Activated CD4-positive, alpha-beta T cell treated with anti-CD3 and anti-CD28 coated beads for 1 hour (primary cell): ENCODE measurements at places on chromosomes 7 and 10.

GRCh38 chr7:111594602-111595001, 32.3 kb upstream of the IMMP2L start:
- DNase-seq = no peak

DNA sequence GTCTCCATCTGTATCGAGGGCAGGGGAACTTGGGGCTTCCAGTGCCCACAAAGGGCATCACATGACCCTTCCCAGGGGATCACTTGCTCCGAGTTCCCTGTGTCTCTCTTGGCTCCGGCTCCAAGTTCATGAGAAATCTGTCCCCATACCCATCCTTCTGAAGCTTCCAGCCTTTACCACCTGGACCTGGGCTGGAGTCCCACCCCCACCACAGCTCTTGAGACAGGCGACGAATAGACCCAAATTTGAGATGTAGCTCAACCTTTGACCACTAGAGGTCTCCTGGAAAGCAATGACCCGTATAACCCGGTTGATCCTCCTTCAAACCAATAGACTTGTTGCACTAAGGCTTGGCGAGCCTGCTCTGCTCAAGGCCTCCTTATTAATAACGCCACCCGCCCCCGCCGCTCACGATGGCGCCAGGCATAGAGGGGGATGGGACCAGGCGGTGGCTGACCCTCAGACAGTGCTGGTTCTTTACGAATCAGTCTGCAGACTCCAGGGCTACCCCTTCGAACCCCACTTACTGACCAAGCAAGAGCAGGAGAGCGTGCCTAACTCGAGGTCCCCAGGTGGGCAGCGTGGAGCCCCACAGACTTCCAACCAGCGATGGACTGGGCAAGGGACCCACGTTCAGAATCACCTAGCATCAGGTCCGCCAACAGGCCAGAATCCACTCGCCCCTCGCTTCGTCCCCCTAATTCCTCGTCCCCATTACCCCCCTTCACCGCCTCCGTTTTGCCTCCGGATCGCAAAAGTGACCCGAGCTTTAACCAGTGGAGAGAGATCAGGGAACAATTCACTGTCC, 4.4 kb upstream of the ARID5B start:
- DNase-seq = no peak

- no peak for DNase-seq
Measured at GRCh38 chr7:105941596-105941995, 21.5 kb upstream of the CDHR3 start.

- DNase-seq = peak; percentile 18
Measured at GRCh38 chr7:129298268-129298893, 73.6 kb downstream of the AHCYL2 start.

DNA sequence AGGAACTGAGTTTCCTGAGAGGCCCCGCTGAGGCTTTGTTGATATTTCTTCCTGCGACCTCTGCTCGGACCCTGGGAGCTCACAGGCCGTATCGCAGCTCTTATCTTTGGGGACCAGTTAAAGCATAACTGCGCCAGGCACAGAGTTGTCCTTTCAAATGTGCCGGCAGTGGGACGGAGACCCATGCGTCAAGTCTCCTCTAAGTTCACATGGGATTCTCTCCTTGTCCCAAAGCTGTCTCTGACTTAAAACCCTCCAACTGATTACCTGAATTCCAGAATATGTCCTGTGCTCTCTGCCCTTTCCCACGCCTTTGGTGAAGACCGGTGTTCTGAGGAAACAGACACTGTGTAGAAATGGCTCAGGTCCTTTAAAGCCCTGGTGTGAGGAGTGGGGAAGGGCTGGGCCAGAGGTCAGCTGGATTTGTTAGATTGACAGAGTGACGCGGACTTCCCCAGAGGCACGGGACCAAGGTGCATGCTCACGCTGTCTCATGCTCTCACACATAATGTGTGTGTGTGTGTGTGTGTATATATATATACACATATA, 169.8 kb downstream of the EGFR start:
- DNase-seq = no peak

DNA sequence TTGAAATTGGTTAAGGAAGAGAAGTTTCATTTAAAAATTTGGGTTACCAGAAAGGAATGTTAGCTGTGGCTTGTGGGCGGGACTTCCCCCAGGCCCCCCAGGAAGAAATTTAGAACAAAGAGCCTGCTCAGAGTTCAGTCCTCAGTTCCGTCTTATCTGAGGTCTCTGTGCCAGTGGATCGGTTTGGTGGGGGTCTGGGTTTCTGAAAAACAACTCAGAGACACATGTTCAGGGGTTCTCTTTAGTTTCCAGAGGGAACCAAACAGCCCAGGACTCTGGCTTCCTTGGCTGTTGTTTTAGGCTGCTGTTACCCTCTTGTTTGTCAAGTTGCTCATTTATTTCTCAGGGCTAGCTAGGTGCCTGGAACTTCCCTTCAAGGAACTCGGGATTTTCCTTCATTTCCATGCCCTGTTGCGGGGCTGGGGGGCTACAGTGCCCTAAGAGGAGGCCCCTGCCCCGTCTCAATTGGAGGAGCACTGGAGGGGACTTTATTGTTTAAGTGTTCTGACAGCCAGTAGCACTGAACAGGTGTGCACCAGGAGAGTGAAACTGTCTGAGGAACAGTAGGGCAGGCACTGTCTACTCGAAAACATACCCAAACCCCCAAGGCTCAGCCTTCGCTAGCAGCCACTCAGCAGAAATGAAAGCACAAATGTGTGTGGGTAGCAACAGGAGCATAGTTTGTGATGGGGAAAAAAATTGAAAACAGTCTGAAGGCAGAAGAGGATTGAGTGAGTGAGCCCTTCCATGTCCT, 59.9 kb downstream of the ALOX5 start:
- DNase-seq = no peak

- no peak for DNase-seq
Measured at GRCh38 chr7:17677408-17677807, 262.9 kb downstream of the SNX13 start.

DNA sequence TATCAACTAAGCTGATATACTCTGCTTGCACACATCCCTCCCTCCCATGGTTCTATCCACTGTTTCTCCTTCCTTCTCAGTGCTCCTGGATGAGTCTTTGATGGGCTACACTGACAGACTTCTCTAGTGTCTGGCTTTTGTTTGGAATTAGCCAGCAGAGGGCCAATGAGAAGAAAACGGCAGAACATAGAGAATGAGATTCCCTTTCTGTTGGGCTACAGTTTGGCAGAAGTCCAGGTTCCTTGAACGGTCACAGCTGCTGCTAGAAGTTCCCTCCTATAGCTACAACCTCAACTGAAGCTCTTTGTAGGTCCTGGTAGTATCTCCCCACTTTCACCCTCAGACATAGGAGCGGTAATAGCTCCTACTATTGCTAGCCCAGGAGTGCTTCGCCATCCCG, 251.1 kb upstream of the LRRN3 start:
- DNase-seq = no peak

DNA sequence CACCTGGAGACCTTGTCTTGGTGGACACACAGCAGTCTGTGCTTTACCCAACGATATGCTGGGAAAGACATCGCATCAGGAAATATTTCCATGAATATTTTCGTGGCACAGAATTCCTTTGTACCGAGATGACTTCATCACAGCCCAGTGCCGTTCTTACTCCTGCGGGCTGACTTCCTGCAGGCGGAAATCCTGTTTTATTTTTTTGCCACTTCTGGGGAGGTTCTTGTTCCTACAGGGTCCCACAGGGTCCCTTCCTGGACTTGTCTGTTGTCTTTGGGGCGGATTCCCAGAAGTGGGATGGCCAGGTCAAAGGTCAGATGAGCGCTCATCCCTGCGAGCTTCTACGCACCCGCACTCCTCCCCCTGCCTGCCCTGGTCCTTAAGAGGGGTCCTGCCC, 86.5 kb downstream of the DNAJB6 start:
- no peak for DNase-seq

DNA sequence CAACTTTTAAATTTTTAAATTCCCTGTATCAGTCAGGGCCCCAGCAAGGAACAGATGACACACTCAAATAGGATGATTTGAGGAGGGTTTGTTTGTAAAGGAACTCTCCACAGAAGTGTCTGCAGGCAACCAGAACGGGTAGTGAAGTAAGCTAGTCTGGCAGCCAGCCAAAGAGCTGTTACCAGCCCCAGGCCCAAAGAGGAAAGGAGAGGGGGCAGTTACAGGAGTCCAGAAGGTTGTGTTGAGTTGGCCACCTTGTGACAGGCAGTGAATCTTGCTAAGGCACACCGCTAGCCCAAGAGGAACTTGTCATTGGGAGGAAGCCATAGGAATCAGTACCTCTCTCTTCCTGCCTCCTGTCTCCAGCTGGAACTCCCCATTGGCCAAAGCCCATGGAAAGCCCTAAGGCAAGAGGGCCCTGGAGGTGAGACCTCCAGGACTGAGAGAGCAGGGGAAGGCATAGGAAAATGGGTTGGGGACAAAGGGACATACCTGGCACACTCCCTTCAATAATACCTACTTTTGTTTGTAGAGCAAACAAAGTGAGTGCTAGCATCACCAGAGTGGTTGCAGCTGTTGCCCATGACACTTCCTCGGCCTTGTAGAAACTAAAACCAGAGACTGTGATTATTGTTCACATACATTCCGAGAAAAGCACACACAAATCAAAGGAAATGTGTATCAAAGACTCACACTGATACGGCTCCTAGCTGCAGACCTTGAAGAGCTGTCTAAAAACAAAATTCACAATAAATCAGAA, 25.4 kb upstream of the GATAD1 start:
- DNase-seq = no peak

DNA sequence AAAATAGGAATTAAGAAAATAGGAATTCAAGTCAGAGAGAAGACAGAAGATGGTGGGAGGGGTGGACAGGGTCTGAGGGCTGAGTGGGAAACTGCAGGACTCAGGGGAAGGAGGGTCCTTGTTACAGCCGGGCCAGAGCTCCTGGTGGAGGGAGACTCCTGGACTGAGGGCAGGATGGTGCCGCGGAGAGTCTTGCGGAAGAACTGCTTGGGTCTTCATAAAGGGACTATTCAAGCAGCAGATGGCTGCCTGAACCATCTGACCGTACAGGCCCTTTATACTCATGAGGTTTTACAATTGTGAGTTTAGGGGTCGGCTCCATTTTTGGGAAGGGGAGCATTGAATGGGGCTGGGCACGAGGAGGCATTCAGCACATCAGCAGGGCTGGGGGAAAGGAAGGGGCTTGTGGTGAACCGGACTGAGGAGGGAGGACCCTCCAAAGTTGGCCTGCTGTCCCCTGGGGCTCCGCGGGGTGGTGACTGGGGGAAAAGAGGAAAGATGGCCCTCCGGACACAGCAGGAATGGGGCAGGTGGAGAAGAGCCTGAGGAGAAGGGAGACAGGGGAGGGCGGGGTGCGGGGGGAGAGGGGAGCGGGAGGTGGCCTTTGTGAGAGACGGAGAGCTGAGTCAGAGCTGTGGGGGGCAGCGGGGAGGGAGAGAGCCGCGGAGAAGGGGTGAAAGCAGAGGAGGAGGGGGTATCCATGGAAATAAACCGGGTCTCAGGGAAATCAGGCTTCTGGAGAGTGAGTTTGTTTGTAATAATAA, 1.5 kb downstream of the FAM131B start:
- no peak for DNase-seq

DNA sequence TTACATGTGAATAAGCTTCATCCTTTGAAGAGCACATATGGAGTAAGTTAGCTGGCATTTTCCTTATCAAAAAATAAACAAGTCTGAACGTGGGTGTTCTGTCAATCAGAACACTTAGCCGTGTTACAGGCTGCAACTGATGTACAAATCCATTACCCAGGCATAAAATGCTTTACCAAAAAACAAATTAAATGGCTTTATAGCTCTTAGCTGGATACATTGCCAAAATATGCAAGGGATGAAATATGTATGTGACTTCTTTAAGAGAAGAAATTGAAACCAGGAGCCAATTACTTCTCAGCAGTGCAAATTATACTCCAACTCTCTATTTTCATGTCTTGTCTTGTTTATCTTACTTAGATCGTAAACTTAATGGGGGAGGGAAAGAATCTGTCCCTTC, 214.8 kb downstream of the DGKB start:
- no peak for DNase-seq

- DNase-seq = no peak
Measured at GRCh38 chr10:71648933-71649320, 70.7 kb downstream of the C10orf105 start.

DNA sequence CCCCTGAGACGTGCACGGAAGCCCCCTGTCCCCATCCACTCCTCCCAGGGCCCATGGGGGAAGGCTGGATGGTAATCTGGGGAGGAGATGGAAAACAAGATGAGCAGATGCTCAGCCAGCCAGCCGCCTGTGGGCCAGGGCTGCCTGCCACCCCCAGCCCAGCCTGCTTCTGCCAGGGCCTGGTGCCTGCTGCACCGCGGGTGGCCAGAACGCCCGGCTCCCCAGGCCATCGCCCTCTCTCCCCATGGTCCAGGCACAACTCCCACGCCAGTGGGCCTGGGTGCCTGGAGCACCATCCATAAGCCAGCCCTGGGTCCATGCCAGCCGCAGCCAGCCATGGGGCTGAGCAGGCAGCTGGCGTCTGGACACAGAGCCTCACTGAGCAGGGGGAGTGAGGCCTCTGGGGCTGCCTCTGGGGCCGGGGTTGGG, 57.2 kb upstream of the ELN start:
- no peak for DNase-seq

GRCh38 chr10:124560377-124561105, 98.9 kb downstream of the LHPP start:
- no peak for DNase-seq

DNA sequence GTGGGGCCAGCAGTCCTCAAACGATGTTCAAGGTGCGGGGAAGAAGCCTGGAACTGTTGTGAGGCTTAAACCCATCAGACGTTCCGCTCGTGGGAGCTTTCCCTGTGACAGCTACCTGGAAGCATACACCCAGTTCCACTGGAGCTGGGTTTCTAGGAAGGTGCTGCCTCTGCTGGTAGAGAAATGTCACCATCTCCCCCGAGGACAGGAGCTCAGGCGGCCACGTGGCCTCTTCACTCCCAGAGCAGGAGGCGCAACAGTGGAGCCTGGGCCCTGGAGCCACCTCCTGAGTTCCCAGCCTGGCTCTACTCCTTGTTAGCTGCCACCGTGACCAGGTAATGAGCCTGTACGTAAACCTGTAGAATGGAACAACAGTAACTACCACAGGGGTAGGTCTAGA, 156.1 kb downstream of the ADARB2 start:
- no peak for DNase-seq

GRCh38 chr10:1679821-1680650, 57.3 kb downstream of the ADARB2 start:
- DNase-seq = no peak

DNA sequence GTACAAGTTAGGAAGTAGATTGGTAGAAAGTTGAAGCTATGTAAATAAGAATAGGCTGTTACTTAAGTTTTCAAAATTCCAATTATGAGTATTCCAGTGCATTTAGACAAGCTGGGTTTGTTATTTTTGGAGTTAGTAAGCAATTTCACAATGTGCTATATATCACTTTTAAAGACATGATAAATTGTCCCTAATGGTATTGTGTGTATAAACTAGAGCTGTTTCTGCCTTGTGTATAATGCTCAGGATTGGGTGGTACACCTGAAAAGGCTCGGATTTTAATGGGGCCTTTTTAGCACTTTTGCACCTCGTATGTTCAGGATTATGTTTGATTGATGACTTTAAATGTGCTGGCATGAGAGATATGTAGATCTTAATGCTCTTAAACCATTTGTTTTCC, 175.8 kb downstream of the VTI1A start:
- DNase-seq = no peak

DNA sequence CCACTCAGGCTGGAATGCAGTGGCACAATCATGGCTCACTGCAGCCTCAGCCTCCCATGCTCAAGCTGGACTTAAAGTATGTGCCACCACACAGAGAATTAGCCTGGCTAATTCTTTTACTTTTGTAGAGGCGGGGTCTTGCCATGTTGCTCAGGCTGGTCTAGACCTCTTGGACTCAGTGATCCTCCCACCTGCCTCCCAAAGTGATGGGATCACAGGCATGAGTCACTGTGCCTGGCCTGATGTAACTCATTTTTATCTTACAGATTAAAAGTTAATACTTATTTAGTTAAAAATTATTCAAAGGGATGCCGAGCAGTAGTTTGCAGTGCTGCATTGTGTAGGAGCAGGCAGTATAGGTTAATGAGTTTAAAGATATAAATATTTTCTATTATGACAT, 12.6 kb upstream of the PLXDC2 start:
- DNase-seq = no peak
